Left renal pelvis (tissue), 4 donors: ENCODE measurements at places on chromosomes 2 and 18. TPM values are rescaled to one million over a fixed set of nuclear protein-coding genes. Genes with fewer than 3 reads are reported as not detected.
A peak's percentile ranks its signal among the peaks of the same experiment; 100 is the strongest.

SNTG2 gene
- polyA plus RNA-seq, result 2.5 TPM

PTPN2 gene
- polyA plus RNA-seq, result 50.7 TPM

XDH gene
- polyA plus RNA-seq, result 0.11 TPM

GREB1L gene
- polyA plus RNA-seq, result 6.7 TPM

RPS27A gene
- 1,927 TPM for polyA plus RNA-seq

IL1RN gene
- polyA plus RNA-seq, result 4.9 TPM

GCA gene
- 35.5 TPM for polyA plus RNA-seq

ABCA12 gene
- 0.08 TPM for polyA plus RNA-seq

UGT1A10 gene
- not detected for polyA plus RNA-seq

EMILIN2 gene
- 34.8 TPM for polyA plus RNA-seq

ASB18 gene
- not detected for polyA plus RNA-seq

GRCh38 chr18:58572181-58572580, 56.7 kb downstream of the ALPK2 start:
- DNase-seq, result no peak

DNA sequence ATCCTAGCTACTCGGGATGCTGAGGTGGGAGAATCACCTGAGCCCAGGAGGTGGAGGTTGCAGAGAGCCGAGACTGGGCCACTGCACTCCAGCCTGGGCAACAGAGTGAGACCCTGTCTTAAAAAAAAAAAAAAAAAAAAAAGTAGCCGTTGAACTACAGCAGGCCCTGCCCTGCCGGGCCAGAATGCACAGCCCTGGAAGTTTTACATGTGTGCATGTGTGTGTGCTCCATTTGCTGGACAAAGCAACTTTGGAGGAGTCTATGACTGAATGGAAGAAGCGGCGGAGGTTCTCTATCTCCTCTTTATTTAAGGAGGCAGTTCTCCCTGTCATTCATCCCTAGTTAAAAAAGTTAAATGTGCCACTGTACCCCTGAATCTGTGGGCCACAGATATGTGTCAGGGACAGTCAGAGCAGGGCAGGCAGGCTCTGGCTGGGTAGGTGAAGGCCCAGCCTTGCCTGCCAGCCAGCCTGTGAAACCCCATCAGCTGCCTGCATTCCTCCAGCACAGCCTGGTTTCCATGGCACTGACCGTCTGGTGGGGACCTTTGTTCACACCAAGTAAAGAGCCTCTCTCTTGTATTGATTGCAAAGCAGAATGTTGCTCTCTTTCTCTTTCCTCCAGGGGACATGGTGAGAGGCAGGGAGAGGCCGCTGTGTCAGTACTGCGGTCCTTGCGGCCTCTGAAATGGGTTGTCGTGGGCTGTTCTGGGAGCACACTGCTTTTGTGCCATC, 10.9 kb downstream of the LIPG start:
- no peak for DNase-seq

DNA sequence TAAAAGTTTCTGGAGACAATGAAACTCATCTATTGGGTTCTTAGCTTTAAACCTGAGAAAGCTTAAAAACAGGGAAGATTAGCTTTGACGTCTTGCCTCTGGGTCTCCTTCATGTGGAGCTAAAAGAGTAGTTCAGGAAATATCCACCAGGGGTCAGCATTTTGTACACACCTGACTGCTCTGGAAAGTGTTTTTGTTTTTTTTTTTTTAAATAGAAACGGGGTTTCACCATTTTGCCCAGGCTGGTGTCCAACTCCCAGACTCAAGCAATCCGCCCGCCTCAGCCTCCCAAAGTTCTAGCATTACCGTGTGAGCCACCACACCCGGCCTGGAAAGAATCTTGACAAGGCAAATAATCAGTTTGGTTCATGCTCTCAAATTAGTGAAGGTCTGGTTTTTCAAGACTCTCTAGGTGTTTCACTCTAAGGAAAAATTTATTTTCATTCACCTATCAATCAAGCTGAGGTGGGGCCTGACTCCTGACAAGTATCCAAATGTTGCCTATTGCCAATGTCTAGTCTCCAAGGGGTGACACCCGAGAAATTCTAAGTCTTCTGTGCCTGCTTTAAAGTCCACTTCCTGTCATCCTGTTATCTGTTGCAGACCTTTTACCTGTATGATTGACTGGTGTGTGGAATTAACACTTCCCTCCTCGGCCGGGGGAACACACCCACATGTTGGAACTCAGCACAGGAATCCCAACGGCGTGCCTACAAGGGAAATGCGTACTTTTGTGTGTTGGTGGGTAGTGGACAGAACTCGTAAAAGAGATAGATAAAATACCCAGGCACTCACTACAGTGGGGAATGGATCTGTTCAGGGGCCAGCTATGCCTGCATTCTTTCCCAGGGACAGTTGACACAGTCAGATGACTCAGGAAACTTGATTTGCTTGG, 11.3 kb downstream of the IL1RN start:
- DNase-seq, result peak; percentile 62

DNA sequence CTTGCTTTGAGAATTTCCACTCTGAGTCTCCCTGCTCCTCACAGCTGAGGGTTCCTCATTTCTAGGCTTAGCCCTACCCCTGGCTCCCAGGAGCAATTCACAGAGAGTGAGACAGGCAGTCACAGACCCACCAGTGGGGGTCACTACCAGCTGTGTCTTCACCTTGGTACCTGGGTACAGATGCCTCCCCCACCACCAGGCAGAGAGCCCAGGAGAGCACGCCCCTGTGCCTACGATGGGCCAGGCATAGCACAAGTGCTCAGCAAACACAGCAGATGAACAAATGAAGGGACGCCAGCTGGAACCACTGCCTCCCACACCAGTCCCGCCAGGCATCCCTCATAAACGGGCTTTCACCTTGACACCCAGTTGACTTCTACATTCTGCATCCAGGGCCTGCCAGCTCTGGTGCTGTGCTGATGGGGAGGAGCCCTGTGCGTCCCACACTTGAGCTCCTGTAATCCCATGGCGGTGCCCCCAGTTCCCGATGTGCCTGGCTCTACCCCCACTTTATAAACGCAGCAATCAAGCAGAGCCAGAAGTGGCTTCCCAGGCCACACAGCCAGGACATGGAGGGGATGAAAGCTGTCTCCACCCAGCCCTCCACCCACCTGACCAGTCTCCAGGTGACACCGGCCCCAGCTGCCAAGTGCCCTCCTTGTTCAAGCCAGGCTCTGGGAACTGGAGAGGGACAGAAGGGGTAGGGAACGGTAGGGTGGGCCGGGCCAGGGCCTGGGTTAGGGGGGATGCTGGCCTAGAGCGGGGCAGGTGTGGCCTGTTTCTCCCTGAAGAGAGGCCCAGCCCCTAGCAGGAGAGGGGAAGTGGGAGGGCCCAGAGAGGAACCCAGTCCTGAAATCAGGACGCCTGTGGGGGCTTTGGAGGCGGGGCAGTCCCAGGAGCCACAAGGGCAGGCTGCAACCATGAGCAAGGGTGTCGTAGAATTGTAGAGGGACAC, 42.5 kb downstream of the SCTR start:
- no peak for DNase-seq

- DNase-seq, result no peak
These were observed 23.9 kb downstream of the COL4A3 start for GRCh38 chr2:227188292-227188691.

DNA sequence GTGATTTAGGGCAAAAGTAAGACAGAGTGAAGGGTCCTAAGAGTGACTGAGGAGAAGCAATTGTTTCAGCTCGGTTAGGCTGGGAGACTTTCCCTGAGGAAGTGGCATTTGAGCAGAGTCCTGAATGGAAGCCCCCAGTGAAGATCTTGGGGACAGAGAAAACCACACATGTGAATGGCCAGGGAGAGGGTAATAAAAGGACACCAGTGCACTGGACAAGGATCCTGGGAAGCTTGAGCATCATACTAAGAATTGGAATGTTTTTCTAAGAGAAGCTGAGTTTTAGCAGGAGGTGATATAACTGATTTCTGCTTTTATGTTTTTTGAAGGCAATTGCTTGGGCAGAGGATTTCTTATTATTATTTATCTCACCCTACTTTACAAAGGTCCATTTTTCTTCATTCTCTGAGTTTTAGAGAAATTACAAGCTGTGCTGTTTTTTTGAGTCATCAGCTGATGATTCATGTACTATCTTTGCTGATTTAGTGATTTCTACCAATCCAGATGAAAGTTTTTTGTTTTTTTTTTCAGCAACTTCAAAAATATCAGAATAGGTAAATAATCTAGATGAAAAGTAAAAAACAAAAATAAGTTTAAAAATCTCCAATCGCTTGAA, 43.5 kb downstream of the MFSD6 start:
- DNase-seq, result no peak

GRCh38 chr2:43273529-43273928, 47.1 kb upstream of the ZFP36L2 start:
- no peak for DNase-seq

DNA sequence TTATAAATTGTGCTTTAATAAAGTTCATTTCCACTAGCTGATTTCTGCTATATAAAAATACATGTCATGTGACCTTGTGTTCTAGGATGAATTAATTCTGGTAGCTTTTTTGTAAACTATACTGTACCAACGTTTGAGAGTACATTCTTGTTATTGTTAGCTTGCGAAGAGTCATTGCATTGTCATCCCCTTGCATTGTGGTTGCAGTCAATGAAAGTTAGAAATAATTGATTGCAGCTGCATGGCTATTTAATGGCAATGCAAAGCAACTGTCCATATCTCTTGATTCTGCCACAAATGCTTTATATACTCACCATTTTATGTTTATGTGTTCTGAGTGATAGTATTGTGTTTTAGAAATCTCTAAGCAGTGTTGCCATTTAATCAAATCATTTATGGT, 91.6 kb downstream of the ZNF407 start:
- DNase-seq, result no peak

DNA sequence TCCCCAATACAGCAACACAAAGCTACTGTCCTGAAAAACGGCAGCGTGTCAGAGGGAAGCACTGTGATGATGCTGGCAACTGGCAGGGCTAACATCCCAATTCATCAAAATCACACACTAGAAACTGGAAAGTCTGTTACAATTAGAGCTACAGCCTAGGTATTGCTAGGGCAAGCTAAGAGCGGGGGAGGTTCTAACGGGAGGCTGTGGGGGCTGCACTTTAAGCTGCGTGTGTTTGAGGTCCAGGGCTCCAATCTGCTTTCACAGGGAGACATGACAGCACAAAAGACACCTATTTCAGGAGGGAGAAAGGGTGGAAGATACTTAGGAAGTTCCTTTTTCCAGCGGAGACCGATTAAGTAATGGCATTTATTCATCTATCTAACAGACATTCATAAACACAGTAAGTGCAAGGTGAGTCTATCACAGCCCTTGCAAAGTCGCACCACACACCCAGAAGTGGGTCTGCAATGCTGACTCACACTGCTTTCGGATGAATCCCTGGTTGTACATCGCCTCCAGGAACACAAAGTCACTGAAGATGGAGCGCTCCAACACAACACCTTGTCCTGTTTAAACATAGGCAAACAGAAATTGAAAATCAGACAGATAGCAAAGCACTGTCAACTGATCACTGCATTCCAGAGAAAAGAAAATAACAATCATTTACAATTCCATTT, 6.9 kb downstream of the NDUFA10 start:
- DNase-seq, result no peak

DNA sequence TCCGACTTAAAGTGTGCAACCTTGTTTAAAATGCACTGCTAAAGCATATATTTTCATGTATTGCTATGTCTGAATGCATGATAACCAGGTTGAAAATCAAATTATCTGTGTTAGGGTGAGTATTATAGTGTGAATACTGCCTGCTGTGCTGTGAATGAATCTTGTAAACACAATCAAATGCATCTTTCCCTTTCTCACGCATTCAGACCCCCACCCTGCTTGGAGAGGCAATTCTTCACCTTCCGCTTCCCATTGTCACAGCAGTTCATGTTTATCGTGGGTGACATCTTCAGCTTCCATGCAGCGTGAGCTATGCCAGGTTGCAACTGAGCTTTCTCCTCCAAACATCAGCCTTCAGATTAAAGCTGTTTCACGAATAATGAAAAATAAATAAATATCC, 418.0 kb downstream of the MEIS1 start:
- DNase-seq, result no peak

GRCh38 chr18:29501952-29502351, 1325.0 kb upstream of the CDH2 start:
- no peak for DNase-seq

DNA sequence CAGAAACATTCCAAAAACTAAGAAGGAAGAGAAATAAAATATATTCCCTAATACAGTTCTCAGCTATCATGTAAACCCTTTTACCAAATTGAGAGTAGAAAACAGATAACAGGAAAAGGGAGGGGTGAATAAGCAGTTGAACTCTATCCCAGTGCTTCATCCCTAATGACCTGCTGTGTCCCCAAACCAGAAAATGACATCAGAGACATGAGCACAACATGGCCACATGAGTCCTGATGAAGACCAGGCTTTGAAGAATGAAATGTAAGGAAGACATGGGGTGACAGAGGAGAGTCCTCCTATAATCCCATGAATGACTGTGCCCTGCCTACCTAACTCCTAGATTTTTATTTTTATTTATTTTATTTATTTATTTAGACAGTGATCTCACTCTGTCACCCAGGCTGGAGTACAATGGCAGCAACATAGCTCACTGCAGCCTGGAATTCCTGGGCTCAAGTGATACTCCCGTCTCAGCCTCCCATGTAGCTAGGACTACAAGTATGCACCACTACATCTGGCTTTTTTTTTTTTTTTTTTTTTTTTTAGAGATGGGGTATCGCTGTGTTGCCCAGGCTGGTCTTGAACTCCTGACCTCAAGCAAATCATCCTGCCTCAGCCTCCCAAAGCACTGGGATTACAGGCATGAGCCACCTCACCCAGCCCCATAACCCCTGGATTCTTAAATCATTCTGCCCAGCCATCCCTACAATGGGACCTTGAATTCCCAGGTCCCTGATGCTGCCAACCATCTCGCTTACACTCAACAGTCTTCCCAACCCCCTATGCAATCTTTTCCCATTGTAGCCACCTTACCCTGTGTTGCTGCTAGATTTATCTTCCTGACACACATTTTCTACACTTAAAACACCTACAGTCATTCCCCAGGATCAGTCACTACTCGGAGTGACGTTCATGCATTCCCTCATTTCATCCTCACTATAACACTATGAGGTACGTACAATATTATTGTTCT, 64.5 kb downstream of the ANKRD44 start:
- DNase-seq, result no peak

- DNase-seq, result no peak
These were observed 16.6 kb upstream of the E2F6 start for GRCh38 chr2:11482473-11483035.

GRCh38 chr2:173161040-173161439, 85.4 kb downstream of the MAP3K20 start:
- no peak for DNase-seq

DNA sequence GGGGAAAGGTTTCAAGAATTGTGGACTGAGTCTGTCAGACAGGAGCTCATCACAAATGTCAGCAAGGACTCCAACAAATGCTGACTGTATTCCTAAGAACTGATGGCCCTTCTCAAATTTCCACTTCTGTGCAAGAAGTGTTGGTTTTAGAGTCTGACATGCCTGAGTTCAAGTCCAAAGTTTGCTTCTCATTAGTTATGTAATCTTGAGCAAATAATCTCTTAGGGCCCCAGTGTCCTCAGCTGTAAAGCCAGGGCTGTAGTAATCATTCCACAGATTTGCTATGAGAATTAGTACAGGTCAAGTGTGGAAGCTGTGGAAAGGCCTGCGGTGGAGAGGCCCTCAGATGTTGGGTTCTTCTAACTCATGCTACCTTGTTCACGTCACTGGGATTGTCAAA, 23.9 kb downstream of the MEP1B start:
- DNase-seq, result no peak

GRCh38 chr2:216286616-216287231, 85.6 kb downstream of the MARCHF4 start:
- no peak for DNase-seq

GRCh38 chr2:33104052-33104623, 157.4 kb downstream of the LTBP1 start:
- DNase-seq, result no peak

- DNase-seq, result no peak
These were observed 80.3 kb downstream of the SPOPL start for GRCh38 chr2:138581909-138582308.
